Naive thymus-derived CD8-positive, alpha-beta T cell (primary cell): ENCODE measurements at places on chromosomes 12 and 14. TPM values are rescaled to one million over a fixed set of nuclear protein-coding genes. Genes with fewer than 3 reads are reported as not detected.

C12orf56 gene
- not detected for total RNA-seq

TMEM132D gene
- not detected for total RNA-seq

- H3K4me3 ChIP-seq = no peak overlapping the region
- no peaks in the 10 kb centered on the region for H3K4me1 ChIP-seq
- no peak for DNase-seq
- H3K27ac ChIP-seq = no peak overlapping the region
- peaks cover 3% of the 10 kb centered on the region for H3K27me3 ChIP-seq
These were observed 114.3 kb upstream of the PCED1B start for GRCh38 chr12:46965137-46965536.

GRCh38 chr14:89912221-89912620, 42.3 kb downstream of the EFCAB11 start:
- H3K36me3 ChIP-seq = no peaks in the 10 kb centered on the region
- peaks cover 10% of the 10 kb centered on the region for H3K27me3 ChIP-seq
- no peak overlapping the region for H3K4me3 ChIP-seq
- no peak for DNase-seq
- H3K4me1 ChIP-seq = peaks cover 2% of the 10 kb centered on the region

DNA sequence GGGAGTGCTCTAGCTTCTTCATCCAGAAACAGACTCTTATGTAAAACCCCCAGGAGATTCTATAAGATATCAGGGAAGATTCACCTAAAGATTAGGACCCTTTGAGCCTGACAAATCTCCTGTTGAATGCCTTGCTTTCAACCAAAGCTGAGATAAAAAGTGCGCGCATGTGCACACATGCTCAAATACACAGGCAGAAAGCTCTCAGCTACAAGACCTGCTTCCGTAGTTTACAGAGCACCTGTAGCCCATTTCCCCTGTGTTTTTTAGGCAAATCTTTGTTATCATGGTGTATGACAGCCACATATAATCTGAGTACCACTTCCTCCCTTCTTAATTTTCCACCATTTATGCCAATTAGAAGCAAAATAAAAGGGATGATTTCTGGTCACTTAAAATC, 866.9 kb downstream of the NRXN3 start:
- no peaks in the 10 kb centered on the region for H3K27me3 ChIP-seq
- no peak overlapping the region for H3K4me3 ChIP-seq
- H3K36me3 ChIP-seq = no peaks in the 10 kb centered on the region
- H3K27ac ChIP-seq = no peak overlapping the region
- H3K4me1 ChIP-seq = no peaks in the 10 kb centered on the region

DNA sequence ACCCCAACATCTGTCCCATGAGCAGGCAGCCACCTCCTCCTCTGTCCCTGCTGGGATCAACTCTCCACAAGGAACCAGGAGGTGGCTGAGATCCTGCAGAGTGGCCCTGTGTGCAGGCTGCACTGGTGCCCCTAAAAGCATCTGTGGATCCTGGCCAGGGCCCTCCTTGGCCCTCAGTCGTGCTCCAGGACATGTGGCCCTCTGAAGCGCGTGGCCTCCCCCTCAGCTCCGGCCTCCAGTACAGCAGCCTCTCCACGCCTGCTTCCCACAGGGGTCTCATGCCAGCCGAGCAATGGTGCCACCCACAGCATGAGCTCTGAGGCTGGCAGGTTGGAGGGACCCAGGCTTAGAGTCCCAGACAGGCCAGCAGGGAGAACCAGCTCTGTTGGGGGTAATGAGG, 77.4 kb upstream of the NOS1 start:
- no peak overlapping the region for H3K4me3 ChIP-seq
- no peak for DNase-seq
- no peaks in the 10 kb centered on the region for H3K36me3 ChIP-seq
- no peak overlapping the region for H3K27ac ChIP-seq

DNA sequence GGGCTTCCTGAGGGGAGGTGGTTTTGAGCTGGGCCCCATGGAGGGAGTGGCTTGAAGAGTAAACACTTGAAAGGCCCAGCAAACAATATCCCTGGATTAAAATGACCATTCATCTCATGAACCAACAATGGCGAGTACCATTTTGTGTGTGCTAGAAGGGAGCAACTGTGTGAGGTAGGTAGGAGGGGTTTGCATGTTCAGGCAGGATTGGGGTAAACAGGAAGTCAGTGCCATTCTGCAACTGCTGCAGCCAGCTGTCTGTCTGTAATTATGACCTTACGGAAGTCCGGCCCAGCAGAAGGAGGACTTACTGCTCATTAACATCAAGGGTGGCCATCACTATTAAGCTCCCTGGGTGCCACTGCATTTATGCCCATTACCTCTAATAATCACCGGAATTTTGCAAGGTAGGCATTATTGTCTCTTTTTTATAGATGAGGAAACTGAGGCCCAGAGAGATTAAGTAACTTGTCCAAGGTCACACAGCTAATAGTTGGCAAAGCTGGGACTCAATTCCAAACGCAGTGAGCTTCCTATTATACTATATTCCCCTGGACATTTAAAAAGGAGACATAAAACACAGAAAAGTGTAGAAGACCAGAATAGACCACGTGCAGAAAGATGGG, 16.6 kb upstream of the IFI27L2 start:
- no peak overlapping the region for H3K4me3 ChIP-seq
- peaks cover 5% of the 10 kb centered on the region for H3K27me3 ChIP-seq
- DNase-seq = no peak
- H3K27ac ChIP-seq = no peak overlapping the region
- H3K4me1 ChIP-seq = peaks cover 5% of the 10 kb centered on the region

HOXC11 gene
- not detected for total RNA-seq

DNA sequence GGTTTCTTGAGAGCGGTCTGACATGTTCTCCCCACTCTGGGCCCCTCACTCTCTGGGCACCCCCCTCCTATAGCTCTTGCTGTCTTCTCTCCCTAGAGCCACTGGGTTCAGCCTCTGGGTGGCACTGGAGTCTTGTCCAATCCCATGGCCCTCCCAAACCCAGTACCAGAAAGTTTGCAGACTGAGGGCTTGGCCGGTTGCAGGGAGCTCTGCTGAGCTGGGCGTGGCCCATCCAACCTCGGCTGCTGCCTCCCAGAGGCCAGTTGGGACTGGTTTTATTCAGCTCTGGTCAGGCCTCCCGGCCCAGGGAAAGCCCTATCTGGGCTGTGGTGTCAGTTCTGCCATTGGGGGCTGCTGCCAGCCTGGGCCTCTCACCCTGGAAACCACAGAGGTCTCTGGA, 37.9 kb downstream of the ISCA2 start:
- H3K36me3 ChIP-seq = no peaks in the 10 kb centered on the region
- no peak overlapping the region for H3K4me3 ChIP-seq
- no peak for DNase-seq
- no peaks in the 10 kb centered on the region for H3K27me3 ChIP-seq
- peaks cover 7% of the 10 kb centered on the region for H3K4me1 ChIP-seq

REP15 gene
- not detected for total RNA-seq

ITGB7 gene
- total RNA-seq = 353 TPM

DNA sequence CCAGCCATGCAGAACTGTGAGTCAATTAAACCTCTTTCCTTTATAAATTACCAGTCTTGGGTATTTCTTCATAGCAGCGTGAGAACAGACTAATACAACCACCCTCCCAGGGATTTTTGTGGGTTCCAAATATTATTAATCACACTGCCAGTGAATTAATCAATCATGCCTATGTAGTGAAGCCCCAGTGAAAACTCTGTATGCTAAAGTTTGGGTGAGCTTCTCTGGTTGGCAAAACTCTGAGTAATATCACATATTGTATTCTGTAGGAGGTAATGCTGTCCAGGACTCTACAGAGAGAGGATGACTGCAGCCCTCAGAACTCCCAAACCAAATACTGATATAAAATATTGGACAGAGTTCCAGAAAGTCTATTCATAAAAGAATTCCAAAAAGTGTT, 216.9 kb downstream of the RPAP3 start:
- no peak for DNase-seq
- H3K27me3 ChIP-seq = peaks cover 2% of the 10 kb centered on the region
- peaks cover 7% of the 10 kb centered on the region for H3K4me1 ChIP-seq
- no peak overlapping the region for H3K27ac ChIP-seq

DNA sequence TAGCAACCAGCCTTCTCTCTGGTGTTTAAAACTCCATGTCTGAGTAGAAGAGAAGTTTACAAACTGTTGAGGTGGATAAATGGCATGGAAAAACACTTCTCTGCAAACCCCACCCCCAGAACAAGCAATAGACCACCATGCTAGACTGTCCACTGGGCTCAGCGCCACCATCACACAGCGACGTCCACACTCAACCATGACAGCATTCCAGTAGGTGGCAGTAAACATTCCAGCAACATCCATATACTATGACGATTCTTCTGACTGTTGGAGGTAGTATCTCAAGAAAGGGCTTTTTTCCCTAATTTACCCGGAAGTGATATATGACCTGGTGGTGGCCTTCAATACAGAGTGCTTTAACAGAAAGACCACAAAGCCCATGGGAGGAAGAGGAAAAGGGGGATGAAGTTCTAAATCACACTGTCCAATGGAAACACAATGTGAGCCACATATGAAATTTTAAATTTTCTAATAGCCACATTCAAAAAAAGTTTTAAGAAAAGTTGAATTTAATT, 152.2 kb downstream of the SLC15A4 start:
- H3K4me3 ChIP-seq = no peak overlapping the region
- no peak overlapping the region for H3K27ac ChIP-seq
- no peak for DNase-seq
- H3K4me1 ChIP-seq = no peaks in the 10 kb centered on the region
- no peaks in the 10 kb centered on the region for H3K36me3 ChIP-seq

CBX5 gene
- 70.5 TPM for total RNA-seq

DNA sequence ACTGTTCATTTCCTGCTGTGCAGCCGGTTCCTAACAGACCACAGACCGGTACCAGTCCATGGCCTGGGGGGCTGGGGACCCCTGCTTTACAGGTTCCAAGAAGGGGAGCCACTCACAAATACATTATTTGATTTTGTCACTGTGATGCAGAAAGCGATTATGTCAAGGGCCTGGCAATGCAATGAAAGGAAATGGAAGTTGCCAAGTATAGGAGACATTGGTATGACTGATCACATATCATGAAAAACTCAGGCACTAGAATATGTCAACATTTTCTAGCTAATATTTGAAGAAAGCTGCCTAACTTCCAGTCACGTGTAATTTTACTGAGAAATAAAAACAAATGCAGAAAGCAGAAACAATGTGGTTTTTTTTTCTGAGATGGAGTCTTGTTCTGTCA, 68.9 kb upstream of the USP44 start:
- no peaks in the 10 kb centered on the region for H3K4me1 ChIP-seq
- H3K36me3 ChIP-seq = no peaks in the 10 kb centered on the region
- H3K4me3 ChIP-seq = no peak overlapping the region
- DNase-seq = no peak
- H3K27me3 ChIP-seq = no peaks in the 10 kb centered on the region

DNA sequence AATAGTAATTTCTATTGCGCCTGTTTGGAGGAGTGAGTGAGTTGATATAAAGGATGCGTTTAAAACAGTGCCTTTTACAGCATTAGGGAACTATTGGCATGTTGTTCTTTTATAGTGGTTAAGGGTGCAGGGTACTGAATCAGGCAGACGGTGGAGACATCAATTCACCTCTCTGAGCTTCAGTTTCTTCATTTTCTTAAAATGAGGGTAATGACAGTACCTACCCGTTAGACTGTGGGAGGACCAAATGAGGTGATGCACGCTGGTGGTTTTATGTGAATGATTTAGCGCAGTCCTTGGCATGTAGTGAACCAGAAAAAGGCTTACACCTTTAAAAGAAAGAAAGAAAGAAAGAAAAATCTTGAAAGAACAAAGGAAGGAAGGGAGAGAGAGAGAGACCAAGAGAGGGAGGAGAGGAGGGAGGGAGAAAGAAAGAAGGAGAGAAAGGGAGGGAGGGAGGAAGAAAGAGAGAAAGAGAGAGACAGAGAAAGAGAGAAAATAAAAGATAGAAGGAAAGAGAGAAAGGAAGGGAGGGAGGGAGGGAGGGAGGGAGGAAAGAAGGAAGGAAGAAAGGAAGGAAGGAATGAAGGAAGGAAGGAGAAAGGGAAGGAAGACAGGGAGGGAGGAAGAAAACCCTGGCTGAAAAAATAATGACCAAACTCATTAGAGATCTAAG, 22.2 kb upstream of the CCND2 start:
- H3K27me3 ChIP-seq = no peaks in the 10 kb centered on the region
- H3K4me3 ChIP-seq = no peak overlapping the region
- H3K4me1 ChIP-seq = peaks cover 12% of the 10 kb centered on the region
- no peaks in the 10 kb centered on the region for H3K36me3 ChIP-seq

- H3K4me3 ChIP-seq = no peak overlapping the region
- DNase-seq = no peak
- H3K4me1 ChIP-seq = no peaks in the 10 kb centered on the region
- peaks cover 5% of the 10 kb centered on the region for H3K27me3 ChIP-seq
- H3K27ac ChIP-seq = no peak overlapping the region
These were observed 77.3 kb upstream of the GRIN2B start for GRCh38 chr12:14058717-14059116.

- no peak for DNase-seq
- H3K36me3 ChIP-seq = no peaks in the 10 kb centered on the region
- peak overlapping the region; percentile 45 for H3K4me3 ChIP-seq
- H3K27me3 ChIP-seq = peaks cover 1% of the 10 kb centered on the region
These were observed 938 bp upstream of the SLC6A13 start for GRCh38 chr12:263574-263973.

DNA sequence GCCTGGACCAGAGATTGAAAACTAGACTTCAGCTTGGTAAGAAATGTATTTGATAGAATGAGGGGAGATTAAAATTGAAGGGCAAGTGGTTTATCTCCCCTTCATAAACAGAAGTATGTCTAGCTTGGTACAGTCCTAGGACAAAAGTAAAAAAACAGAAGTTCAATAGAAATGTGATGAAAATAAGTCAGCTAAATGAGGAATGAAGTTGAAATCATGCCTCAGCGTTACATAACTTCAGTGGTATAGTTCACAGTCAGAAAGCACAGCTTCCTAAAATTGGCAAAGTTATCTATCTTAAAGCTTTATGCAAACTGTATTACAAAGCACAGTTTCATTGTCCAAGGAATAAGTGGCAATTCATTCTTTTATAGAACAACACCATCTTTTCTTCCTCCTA, 90.2 kb upstream of the SYT10 start:
- H3K36me3 ChIP-seq = no peaks in the 10 kb centered on the region
- no peak overlapping the region for H3K27ac ChIP-seq
- no peaks in the 10 kb centered on the region for H3K4me1 ChIP-seq
- no peak for DNase-seq
- no peaks in the 10 kb centered on the region for H3K27me3 ChIP-seq

GRCh38 chr12:96208801-96209549, 14.8 kb downstream of the ELK3 start:
- no peak for DNase-seq
- H3K4me3 ChIP-seq = peak overlapping the region; percentile 77
- H3K27me3 ChIP-seq = no peaks in the 10 kb centered on the region
- peaks cover 97% of the 10 kb centered on the region for H3K4me1 ChIP-seq
- H3K27ac ChIP-seq = peak overlapping the region; percentile 83

KRT1 gene
- total RNA-seq = not detected

GRCh38 chr14:75837151-75837787, 144.5 kb downstream of the TGFB3 start:
- no peaks in the 10 kb centered on the region for H3K27me3 ChIP-seq
- peaks cover 8% of the 10 kb centered on the region for H3K4me1 ChIP-seq

GPHB5 gene
- not detected for total RNA-seq

- no peak for DNase-seq
- no peak overlapping the region for H3K27ac ChIP-seq
- H3K4me3 ChIP-seq = no peak overlapping the region
- H3K27me3 ChIP-seq = no peaks in the 10 kb centered on the region
- no peaks in the 10 kb centered on the region for H3K36me3 ChIP-seq
- no peaks in the 10 kb centered on the region for H3K4me1 ChIP-seq
These were observed 130.7 kb downstream of the TMTC2 start for GRCh38 chr12:82817368-82817767.

HCAR3 gene
- not detected for total RNA-seq

HOXC12 gene
- not detected for total RNA-seq

ARHGAP9 gene
- 291 TPM for total RNA-seq

GRCh38 chr14:32906672-32907071, 32.0 kb upstream of the NPAS3 start:
- peaks cover 2% of the 10 kb centered on the region for H3K27me3 ChIP-seq
- H3K4me3 ChIP-seq = no peak overlapping the region
- H3K36me3 ChIP-seq = no peaks in the 10 kb centered on the region
- no peaks in the 10 kb centered on the region for H3K4me1 ChIP-seq
- DNase-seq = no peak
- H3K27ac ChIP-seq = no peak overlapping the region
